Stimulated activated CD4-positive, alpha-beta T cell treated with anti-CD3 and anti-CD28 coated beads, Interleukin-15, amount 100 ng/mL, for 24 hours (primary cell): ENCODE measurements at places on chromosomes 13 and 19.
A peak's percentile ranks its signal among the peaks of the same experiment; 100 is the strongest.

GRCh38 chr13:52009946-52010345 lies 1.3 kb downstream of the ATP7B start:
- DNase-seq, result no peak

- DNase-seq, result no peak
Measured at GRCh38 chr13:101140936-101141335, 275.4 kb downstream of the NALCN start.

DNA sequence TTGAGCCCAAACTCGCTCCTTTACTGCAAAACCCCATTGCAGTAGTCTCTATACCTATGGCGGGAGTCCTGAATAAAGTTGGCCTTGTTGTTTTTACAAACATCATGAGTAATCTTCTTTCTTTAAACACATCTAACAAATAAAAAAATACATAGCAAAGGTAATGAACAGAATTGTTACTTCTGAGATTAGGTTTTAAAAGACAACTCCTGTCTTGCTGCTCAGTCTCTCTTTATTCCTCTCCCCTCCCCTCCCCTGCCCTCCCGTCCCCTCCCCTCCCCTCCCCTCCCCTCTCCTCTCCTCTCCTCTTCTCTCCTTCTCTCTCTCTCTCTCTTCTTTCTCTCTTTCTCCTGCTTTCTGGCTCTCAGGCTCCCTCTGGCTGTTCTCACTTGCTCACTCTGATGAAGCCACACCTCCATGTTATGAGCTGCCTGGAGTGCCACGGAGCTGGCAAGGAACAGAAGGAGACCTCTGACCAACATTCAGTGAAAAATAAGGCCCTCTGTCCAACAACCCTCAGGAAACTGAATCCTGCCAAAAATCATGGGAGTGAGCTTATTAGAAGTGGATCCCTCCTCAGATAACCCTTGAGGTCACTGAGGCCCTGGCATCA lies 300.7 kb upstream of the MIR17HG start:
- DNase-seq, result no peak

- no peak for DNase-seq
Measured at GRCh38 chr13:104796581-104796980, 1730.4 kb upstream of the SLC10A2 start.

GRCh38 chr19:55305491-55305890 lies 19.6 kb downstream of the TMEM150B start:
- DNase-seq, result peak; percentile 68

DNA sequence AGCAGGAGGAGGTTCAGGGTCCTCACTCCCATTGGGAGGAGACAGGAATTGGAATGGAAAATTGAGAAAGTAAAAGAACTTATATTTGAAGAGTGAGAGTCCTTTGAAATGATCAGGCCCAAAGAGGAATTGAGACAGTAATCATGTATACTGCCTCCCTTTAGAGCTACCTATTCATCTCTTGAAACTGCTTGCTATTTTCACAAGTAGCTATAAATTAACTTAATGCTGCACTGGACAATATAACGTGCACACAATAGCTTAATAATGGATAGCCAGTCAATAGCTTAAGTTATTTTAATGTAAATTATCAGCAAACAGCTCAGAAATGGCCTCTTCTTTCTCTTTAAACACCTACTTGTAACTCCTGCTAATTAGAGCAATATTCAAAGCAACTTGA lies 46.6 kb upstream of the MYCBP2 start:
- DNase-seq, result no peak

DNA sequence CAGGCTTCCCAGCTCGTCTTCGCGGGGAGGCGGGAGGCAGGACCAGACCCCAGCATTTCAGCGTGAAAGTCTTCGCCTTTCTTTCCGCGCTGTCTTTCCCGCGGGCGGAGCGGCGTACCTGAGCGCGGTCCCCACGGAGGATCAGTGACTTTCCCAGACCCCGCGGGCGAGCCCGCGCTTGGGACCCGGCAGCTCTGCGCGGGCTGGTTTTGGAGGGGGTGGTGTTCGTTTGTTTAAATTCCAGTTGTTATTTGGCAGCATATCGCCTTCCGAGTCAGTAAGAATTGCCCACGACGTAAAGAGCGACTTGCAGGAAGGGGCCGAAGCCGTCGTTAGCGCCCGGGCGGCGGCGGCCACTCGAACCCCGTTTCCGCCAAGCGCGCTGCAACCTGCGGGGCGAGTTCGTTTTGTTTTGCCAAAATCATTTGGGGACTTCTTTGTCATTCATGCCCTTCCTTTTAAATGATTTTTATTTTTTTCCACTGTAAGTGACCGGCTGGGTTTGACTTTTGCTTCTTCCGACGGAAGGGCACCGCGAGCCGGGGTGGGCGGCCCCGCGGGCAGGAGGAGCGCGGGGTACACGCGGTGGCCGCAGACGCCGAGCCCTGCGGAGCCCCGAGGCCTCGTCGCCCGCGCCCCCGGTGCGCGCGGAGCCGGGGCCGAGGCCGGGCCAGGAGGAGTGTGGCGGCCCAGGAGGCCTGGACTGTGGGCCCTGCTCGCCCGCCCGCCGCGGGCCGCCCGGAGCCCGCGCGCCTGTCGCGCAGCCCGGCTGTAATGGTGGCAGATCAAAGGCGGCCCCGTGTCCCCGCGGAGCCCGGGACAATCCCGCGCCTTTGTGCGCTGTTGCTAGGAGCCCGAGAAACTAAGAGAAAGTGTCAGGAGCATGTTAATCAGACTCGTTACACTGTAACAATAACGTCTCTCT lies 75.9 kb downstream of the ZIC5 start:
- DNase-seq, result peak; percentile 22

- no peak for DNase-seq
Measured at GRCh38 chr19:23558541-23558940, 128.5 kb downstream of the ZNF675 start.

GRCh38 chr19:4449022-4449638 lies 8.5 kb downstream of the UBXN6 start:
- DNase-seq, result no peak

GRCh38 chr13:33274264-33274663 lies 11.3 kb downstream of the STARD13 start:
- no peak for DNase-seq

- no peak for DNase-seq
Measured at GRCh38 chr19:46573679-46574498, 27.2 kb upstream of the CALM3 start.

DNA sequence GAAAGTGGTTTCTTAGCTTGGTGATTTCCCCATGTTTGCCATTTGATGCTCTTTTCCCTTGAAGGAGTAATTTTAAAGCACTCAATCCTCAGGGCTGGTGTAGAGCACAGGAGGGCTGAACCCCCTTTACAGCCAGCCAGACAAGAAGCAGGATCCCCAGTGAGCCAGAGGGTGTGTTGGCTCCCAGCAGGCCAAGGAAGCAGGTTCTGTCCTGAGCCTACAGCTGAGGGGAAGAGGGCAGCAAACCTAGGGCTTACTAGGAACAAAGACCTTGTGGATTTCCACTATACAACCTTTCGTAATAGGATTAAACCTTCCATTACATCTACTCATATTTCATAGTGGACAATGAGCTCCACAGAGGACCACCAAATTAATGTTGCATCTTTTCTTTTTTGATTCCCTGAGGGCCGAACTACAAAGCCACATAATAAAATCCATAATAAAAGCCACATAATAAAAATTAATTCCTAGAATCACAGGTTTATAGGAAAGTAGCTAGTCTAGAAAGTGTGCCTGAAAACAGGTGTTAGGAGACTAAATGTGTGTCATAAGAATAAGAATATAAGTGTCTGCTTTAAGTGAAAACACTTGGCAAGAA lies 300.2 kb downstream of the DCLK1 start:
- no peak for DNase-seq

GRCh38 chr13:113001241-113002140 lies 32.5 kb downstream of the MCF2L start:
- no peak for DNase-seq

- DNase-seq, result no peak
Measured at GRCh38 chr13:85266331-85266730, 532.9 kb downstream of the SLITRK6 start.

- DNase-seq, result no peak
Measured at GRCh38 chr13:93814658-93815057, 588.1 kb downstream of the GPC6 start.

DNA sequence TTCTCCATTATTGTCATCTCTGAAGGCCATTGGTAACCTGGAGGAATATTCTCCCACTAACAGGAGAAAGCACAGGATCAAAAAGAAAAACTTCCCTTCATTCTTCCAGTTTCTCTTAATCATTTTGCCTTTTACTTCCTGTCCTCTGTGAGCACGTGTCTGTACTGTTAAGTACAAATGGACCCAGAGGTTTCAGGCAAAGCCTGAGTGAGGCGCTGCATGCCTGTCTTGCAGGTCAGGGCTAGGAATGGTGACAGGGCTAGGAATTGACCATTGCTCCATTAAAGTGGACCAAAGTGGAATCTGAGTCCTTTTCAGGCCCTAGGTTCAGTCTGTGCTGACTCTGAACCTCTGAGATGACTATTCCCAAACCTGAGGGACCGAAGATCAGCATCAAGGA lies 326.7 kb downstream of the SHISA2 start:
- no peak for DNase-seq

DNA sequence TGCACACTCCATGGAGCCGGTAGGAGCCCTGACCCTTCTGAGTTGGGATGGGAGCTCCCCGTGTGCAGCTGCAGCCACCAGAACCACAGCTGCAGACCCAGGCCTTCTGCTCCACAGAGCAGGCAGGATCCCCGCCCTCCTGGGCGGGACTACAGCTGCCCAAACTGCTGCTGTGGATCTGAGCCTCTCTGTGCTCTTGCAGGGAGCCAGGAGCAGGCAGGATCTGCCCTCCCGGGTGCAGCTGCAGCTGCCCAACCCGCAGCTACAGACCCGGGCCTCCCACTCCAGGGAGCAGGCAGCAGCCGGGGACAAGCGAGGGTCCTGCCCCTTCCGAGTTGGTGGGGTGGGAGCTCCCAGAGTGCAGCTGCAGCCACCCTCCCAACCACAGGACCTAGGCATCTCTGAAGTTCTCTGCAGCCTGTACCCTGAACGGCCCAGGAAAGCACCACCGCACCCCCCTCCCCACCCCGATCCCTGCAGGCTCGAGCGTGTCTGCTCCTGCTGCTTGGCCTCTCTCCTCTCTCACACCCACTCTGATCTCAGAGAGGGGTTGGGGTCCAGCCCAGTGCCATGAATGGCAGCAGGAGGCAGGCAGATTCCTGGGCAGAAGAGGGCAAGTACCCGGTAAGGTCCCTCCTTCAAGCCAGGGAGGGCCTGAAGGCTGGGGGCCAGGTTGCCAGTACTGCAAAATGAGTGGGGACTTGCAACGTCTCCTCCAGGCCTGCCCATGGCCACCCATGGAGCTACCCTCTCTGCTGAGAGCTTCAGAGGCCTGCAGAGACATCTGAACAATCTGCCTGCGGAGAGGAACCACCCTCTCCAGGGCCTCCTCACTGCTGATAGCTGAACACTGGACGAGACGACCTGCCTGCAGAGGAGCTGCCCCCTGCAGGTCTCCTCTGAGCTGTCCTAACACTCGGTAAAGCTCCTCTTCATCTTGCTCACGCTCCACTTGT lies 16.4 kb upstream of the EMP3 start:
- DNase-seq, result no peak

DNA sequence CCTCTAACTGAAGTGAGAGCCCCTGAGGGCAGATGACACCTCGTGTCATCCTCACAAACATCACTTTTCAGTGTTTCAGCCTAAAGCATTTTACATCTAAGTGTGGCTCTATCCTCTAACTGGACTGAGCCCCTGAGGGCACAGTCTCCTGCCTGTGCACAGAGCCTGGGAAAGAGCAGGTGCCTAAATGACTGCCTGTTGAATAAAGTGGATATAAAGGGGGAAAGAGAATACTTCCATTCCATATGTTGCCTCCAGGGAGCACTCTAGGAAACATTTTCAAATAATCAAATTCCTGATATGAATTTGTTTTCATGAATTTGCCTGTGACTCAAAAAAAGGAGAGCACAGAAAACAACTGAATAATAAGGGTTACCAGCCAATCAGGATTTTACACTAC lies 32.2 kb downstream of the CNMD start:
- DNase-seq, result no peak

GRCh38 chr19:38888876-38889275 lies 10.5 kb downstream of the SIRT2 start:
- no peak for DNase-seq

DNA sequence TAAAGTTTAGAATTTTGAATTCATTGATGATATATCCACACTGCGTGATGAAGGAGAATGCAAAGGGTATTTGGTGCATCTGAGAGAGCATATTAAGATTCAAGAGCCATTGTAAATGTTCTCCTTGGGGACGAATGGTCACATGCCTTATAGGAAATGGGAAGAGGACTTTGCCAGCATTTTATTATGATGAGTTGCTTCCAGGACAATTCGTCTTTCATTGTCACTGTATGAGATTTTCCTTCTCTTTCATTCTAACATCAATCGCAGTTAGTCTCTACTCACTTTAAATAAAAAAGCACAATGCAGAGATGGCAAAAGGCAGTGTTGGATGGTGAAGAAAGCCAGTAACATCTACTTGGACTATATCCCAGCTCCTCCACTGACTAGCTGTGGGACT lies 21.4 kb downstream of the WDFY2 start:
- DNase-seq, result no peak
